Esophagus squamous epithelium (tissue), 5 donors: ENCODE measurements at places on chromosomes 5 and 9. TPM values are rescaled to one million over a fixed set of nuclear protein-coding genes. Genes with fewer than 3 reads are reported as not detected.
A peak's percentile ranks its signal among the peaks of the same experiment; 100 is the strongest.

The CD274 gene
- total RNA-seq: 3.5 TPM

The PKD2L2 gene
- total RNA-seq: not detected

The SPATA31E1 gene
- not detected for total RNA-seq

The CCL27 gene
- total RNA-seq: not detected

- H3K27me3 ChIP-seq: no peaks in the 10 kb centered on the region
- DNase-seq: no peak
- no peak overlapping the region for H3K27ac ChIP-seq
- no peak overlapping the region for H3K4me3 ChIP-seq
- no peaks in the 10 kb centered on the region for H3K36me3 ChIP-seq
- H3K4me1 ChIP-seq: peaks cover 8% of the 10 kb centered on the region
These were observed 240.7 kb downstream of the CSNK1G3 start for GRCh38 chr5:123752552-123753179.

DNA sequence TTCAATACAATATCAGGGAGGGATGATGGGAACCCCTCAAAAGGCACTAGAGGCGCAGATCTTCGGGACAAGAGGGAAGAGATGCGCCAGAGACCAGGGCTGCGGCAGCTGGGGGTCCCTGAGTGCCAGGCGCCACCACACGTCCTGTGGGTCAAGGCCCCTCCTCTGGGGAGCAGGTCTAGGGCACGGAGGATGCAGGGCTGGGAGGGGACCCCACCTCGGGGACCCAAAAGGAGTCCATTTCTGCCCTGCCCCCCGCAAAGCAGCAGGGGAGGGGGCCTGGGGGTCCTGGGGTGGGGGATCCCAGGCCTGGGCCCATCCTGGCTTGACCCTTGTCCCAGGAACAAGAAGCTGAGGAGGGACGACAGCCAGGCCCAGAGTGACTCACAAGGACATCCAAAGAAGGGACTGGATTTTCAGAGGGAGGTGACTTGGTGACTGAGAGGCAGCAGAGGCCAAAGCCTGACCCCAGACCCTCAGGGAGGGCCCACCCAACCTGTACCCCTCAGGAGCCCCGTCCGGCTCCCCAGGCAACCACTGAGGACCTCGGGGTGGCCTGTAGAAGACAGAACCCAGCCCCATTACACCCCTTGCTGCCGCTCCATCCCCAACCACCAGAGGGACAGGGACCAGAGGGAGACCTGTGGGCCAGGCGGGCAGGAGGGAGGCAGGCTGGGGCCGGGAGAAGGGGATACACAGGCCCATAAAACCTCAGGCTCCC lies 54.2 kb downstream of the LRSAM1 start:
- H3K27ac ChIP-seq: peak overlapping the region; percentile 50
- H3K4me3 ChIP-seq: no peak overlapping the region
- no peaks in the 10 kb centered on the region for H3K27me3 ChIP-seq
- no peak for DNase-seq
- peaks cover 17% of the 10 kb centered on the region for H3K4me1 ChIP-seq

DNA sequence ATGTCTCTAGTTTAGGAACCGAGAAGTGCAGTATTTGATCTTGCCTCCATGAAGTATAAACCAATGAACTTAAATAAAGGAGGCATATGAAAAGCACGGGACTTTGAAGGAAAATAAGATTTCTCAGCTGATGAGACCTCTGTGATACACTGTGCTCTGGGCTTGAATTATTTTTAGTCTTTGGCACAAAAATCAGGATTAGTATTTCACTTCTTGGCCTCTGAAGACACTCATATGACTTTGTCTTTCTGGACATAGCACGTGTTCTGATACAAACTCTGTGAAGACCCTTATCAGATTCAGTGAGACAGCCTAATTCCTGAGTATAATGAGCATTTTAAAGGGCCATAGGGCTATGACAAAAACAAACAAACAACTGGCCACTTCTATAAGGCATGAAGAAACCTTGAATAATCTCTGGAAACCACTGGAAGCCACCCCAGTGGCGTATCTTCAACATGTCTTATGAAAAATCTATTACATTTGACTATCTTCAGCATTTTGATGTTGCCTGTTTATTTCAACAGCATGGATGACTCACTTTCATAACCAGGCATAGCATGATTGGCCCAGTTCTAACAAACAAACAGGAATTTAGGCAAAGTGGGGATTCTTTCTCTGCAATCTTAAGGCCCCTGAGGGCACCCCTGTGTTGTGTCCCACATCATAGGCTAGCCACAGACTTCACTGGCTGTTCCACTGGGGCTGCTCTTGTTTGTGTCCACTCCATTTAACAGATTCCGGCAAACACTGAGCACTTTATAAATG lies 90.3 kb upstream of the ZNF462 start:
- peaks cover 10% of the 10 kb centered on the region for H3K4me1 ChIP-seq
- no peak for DNase-seq
- no peaks in the 10 kb centered on the region for H3K27me3 ChIP-seq

GRCh38 chr9:93891549-93892310 lies 63.4 kb downstream of the BARX1 start:
- H3K4me1 ChIP-seq: no peaks in the 10 kb centered on the region
- no peaks in the 10 kb centered on the region for H3K27me3 ChIP-seq
- no peak overlapping the region for H3K4me3 ChIP-seq
